ENCODE measurements at places on chromosomes 11 and 22. TPM values are rescaled to one million over a fixed set of nuclear protein-coding genes. Genes with fewer than 3 reads are reported as not detected.

Gene FAM181B
- total RNA-seq = under 0.01 TPM

Gene PHOX2A
- not detected for total RNA-seq

Gene MRPL11
- 27.9 TPM for total RNA-seq

Gene ETS1
- total RNA-seq = 71.9 TPM

Gene HBB
- not detected for total RNA-seq

Gene CCDC87
- 0.28 TPM for total RNA-seq

Gene SCN2B
- not detected for total RNA-seq

Gene ASCL2
- not detected for total RNA-seq

Gene ZBTB16
- under 0.01 TPM for total RNA-seq

Gene CCDC116
- 0.19 TPM for total RNA-seq

Gene SCYL1
- total RNA-seq = 138 TPM

Gene PDGFB
- 1.1 TPM for total RNA-seq

Gene KCNJ1
- under 0.01 TPM for total RNA-seq

Gene OR10A2
- not detected for total RNA-seq

Gene ACR
- total RNA-seq = not detected

Gene SAA1
- total RNA-seq = 3.1 TPM

Gene APOA1
- total RNA-seq = 13.0 TPM

Gene OR51E2
- 0.56 TPM for total RNA-seq

Gene TRIM49C
- not detected for total RNA-seq

Gene CATSPER1
- total RNA-seq = 0.19 TPM
